ENCODE measurements at places on chromosomes 12 and 14.

DNA sequence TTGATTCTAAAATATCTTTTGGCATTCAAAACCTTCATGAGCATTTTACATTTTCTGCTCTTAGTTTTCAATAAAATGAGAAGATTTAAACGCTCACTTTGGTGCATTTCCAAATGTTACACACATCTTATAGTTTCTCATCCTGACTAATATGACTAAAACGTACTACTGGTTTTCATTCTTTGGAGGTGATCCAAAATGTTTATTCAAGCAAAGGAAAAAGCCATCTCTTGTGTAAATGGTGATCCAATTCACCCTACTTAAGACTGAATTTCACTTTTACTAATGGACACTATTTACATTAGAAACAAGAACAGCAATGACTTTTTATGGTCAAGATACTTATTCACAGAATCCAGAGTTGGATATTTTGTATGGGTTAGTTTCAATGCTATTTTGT lies 86.6 kb downstream of the KITLG start:
- DNase-seq: no peak

- peak; percentile 57 for DNase-seq
Observed at GRCh38 chr14:96424109-96424989, 32.4 kb downstream of the AK7 start.

DNA sequence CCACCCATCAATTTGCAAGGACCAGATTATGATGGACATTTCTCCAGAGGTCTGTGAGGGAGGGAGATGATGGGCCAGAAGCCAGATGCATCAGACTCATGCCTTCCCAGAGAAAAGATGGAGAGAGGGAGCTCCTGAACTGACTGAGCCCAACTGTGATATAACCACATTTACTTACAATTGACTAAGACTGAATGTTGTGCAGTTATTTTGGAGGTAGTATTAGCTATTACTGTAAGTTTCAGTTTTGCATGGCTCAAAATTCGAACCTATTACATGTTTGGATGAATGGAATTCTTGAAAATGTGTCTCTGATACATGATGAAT lies 211.1 kb upstream of the SFSWAP start:
- DNase-seq: no peak

GRCh38 chr12:3772380-3772779 lies 19.5 kb upstream of the CRACR2A start:
- no peak for DNase-seq

- DNase-seq: no peak
Observed at GRCh38 chr12:110312581-110313360, 31.7 kb downstream of the ATP2A2 start.

GRCh38 chr12:50515587-50515986 lies 10.8 kb downstream of the DIP2B start:
- no peak for DNase-seq

DNA sequence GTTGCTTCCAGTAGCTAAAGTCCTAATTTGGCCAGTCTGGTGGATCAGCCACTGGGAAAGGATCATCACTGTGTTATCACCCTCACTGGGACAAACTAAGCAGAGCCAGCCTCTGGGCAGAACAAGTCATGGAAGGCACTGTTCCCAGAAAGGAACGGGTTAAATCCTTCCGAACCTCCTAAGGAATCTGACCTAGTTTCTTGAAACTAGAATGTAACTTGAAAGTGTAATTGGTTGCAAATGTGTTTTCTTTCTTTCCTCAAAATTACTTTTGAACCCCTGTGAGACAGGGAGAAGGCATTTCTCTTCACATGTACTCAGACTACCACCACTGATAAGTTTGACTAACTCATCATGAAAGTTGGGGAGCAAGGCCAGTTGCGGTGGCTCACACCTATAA lies 18.7 kb upstream of the KICS2 start:
- no peak for DNase-seq

GRCh38 chr12:15752785-15753184 lies 36.4 kb downstream of the EPS8 start:
- no peak for DNase-seq

DNA sequence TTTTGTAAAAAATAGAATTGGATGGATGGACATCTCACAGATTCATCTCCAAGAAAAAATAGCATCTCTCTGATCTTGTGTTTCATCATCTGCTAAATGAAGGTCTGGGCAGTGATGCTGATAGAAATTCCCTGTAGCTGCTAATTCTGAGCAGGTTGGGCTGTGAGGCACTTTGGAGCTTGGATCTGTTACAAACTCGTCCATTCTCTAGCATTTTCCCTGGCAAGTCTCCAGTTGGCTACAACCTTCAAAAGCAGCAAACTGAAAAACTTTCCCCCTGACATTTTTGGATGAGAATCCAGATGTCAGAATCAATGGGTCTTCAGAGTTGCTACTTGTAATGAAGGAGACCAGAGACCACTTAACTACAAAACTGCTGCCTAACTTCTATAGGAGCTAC lies 72.7 kb downstream of the TPH2 start:
- DNase-seq: no peak

DNA sequence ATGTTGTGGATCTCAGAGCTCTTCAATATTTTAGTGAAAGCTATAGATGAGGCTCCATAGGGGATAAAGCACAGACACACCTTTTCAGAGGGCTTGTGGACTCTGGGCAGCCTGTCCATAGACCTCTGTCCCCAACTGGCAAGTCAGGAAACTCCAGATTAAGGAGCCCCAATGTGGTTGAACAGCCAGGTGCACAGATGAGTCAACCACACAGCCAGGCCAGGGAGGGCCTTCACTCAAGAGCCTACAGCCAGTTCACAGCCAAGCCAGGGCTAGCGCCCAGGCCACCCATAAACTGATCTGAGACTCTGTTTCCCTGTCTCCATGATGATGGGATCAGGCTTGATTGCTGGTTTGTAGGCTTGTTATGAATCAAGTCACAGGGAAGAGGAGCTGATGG lies 1.0 kb upstream of the BDKRB2 start:
- DNase-seq: no peak

DNA sequence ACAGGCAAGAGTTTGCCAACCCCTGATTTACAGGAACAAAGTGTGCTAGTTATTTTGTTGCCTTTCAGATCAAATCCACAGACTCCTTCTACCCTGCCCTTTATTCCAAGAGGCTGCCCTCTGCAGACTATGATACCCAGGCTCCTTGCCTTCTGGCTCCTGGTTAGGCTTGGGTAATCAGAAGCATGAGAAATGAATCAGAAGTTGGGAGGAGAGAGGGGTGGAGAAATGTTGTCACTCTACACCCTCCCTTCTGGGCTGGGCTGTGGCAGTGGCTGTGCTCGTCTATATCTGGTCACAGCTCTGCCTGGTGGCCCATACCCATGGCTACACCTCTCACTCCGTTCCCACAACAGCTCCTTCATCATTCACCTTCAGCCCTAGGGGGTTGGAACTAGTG lies 204.6 kb upstream of the PLXNC1 start:
- DNase-seq: no peak

- no peak for DNase-seq
Observed at GRCh38 chr12:5480218-5480937, 48.5 kb downstream of the NTF3 start.

DNA sequence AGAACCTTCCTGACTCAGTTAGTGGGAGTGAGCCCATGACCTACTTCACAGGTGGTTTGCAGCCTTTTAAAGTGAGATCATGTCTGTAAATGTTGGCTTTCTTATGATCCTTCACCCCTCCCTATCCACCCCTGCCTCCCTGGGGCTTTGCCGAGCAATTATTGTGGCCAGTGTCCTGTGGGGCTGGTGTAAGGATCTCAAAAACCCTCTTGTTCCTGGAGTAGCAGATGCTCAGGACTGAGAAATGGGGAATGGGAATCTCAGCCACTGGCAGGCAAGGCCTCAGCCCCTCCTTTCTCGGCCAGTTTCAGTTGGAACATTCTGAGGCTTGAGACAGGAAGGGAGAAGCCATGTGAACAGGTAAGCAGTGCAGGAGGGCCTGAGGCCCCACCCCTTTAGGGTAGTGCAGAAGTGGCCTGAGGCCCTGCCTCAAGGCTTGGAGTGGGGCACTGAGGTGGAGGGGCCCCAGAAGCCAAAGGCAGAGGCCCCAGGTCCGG lies 53.8 kb downstream of the PLEKHG3 start:
- DNase-seq: no peak

DNA sequence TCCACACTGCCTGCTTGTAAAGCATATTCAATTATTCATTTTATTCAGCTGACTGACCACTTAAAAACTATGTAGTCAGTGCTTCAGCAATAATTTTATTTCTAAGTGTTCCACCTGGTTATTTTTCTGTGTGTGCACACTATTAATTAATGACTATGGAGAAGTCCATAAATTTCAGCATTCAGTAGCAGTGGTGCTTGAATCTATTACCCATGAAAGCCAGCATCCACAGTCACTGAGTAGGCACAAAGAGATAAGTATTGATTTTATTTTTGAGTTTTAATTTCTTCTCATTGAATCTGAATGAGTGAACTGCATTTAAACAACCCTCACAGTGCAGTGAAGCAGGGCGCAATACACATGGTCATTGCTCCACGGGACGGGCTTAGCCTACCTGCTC lies 643.1 kb downstream of the GALC start:
- DNase-seq: no peak

DNA sequence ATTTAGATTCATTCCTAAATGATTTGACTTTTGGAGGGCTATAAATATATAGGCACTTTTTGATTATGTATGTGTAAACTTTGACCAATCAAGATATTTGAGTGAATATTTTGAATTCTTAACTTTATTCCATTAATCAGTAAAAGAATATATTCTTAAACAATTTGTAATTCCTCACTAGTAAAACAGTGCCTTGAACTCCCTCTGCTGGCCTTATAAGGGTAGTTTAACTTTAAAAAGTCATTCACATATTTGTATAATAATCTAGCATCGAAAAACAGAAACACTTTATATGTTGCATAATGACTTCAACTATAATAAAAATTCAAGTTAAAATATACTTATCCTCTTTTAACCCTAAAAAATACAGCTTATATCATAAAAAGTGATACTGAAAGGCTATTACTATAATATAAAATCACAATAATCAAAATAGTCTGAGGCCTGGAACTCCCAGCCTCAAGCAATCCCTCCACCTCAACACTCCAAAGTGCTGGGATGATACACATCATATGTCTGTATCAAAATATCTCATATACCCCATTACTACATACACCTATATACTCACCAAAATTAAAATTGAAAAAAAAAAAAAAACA lies 31.2 kb downstream of the CCDC59 start:
- DNase-seq: peak; percentile 21

- no peak for DNase-seq
Observed at GRCh38 chr14:56490379-56490778, 89.2 kb upstream of the TMEM260 start.

GRCh38 chr14:33056213-33056612 lies 117.5 kb downstream of the NPAS3 start:
- no peak for DNase-seq

DNA sequence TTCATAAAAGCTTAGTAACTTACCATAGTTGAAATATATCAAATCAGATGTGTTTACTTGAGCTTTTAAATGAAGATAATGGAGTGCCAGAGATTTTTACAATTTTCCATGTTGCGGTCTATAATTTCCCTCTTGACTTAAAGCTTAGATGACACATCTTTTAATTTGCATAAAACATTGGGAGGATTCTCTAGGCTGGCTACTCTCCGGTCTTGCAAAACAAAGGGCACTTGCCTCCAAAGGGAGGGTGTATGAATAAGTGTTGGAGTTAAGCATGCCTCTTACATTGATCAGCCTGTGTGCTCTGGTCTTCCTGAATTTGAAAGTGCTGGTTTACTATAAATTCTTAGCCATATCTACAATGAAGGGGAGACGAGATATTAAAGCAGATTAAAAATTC lies 336.4 kb upstream of the NAV3 start:
- no peak for DNase-seq
